ENCODE measurements at places on chromosomes 7 and 10.

DNA sequence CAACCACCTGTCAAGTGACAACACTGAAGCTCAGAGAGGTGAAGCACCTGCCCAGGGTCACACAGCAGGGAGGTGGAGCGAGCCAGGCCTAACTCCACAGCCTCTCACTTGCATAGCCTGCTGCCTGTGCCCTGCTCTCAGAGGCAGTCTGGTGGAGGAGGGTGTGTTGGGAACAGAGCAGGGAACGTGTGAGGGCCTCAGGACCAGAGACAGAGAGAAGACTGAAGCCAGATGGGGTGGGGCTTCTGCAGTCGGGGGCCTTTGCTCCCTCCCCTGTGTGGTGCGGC, 114.0 kb downstream of the PTPN20 start:
- no peak for DNase-seq

- DNase-seq, result no peak
Observed at GRCh38 chr7:107680478-107680877, 19.9 kb downstream of the SLC26A4 start.

DNA sequence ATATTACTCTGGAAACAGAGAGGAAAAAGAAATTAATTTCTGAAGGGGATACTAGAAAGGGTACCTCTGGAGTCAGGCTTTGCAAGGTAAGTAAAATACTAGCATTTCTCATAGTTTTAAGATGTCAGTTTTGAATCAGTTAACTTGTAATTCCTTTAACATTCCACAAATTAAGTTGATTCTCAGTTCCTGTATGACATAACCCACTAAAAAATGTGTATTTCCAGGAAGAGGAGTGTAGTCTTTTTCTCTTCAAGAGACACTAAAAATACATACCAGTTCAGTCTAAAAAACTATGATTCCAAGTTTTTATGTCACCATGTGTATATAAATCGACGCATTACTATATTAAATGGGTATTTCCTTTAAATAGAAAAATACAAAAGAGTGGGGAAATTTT, 113.2 kb downstream of the CDK6 start:
- DNase-seq, result no peak

- no peak for DNase-seq
Observed at GRCh38 chr7:131493081-131493480, 63.3 kb downstream of the PODXL start.

DNA sequence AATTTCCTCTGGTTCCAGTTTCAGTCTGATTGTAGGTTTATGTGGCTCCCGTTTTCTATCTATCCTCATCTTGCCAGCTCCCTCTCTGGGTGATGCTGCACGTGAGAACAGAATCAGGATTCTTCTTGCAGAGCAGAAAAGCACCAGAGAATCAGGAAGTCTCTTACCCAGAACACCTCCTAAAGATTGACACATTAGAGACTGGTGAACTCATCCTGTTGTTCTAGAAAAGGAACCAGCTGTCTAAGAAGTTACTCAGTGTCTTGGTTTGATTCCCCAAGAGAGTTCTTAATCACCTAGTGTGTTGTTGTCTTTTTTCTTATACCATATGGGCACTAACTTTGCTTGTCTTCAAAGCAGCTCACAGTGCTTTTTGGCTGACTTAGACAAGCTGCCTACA, 152.4 kb downstream of the DGKI start:
- DNase-seq, result no peak

DNA sequence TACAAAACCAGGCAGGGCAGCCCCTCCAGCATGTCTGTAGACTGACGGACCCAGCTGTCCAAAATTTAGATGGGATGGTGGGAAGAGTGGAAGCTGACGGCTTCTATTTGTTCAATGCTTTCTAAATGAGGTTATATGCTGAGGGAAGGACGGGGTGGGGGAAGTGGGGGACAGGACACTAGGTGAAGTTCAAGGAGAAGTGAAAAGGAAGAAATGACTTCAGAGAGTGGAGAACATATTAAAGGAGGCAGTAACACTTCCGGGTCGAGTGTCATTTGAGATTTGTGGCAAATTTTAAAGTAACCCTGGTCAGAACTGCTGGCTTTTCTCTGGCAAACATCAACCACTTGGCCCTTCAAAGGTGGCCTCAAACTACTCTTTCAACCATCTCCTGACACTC, 9.4 kb downstream of the PIP4K2A start:
- peak; percentile 33 for DNase-seq

DNA sequence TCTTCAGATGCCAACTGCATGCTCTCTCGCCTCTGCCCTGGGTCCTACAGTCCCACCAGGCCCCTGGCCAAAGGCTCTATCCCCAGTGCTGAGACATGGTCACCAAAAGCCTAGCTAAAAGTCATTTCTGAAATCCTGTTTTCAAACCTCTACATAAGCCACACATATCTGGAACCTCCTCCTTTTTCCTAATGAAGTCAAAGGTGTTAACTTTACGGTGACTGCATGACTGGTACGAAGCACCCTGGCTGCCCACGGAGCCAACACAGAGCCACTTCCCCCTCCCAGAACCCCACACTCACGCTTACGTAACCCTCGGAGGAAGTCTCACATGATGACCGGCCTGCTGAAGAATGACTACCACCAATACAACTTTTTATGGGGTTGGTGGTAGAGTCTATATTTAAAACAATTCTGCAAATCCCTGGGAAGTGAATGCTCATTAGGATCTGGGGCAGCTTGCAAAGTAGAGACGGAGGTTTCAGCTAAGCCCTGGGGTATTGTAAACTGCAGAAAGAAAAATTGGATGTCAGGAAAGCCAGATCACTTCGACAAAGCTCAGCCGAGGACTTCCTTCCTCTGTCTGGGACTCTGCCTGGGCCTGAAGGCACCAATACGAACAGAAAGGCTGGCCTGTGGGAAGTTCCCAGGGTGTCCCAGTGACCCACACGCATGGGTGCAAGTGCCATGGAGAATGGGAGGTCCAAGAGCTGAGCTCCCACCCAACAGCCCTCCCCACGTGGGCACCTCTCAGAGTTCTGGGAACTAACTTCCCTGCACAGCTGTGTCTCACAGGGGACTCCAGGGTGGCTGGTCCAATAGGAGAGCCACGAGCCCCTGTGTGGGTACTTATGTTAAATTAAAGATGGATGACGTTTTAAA, 50.7 kb downstream of the PDGFA start:
- no peak for DNase-seq

GRCh38 chr7:92783260-92784201, 52.8 kb downstream of the CDK6 start:
- no peak for DNase-seq

DNA sequence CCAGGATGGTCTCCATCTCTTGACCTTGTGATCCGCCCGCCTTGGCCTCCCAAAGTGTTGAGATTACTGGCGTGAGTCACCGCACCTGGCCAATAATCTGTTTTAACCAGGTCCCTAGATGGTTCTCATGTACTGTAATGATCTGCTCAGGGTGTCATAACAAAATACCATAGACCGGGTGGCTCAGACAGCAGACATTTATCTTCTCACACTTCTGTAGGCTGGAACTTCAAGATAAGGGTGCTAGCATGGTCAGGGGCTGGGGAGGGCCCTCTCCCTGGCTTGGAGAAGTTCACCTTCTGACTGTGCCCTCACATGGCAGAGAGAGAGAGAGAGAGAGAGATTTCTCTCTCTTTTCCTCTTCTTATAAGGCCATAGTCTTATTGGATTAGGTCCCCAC, 279.4 kb upstream of the LYZL1 start:
- DNase-seq, result no peak

DNA sequence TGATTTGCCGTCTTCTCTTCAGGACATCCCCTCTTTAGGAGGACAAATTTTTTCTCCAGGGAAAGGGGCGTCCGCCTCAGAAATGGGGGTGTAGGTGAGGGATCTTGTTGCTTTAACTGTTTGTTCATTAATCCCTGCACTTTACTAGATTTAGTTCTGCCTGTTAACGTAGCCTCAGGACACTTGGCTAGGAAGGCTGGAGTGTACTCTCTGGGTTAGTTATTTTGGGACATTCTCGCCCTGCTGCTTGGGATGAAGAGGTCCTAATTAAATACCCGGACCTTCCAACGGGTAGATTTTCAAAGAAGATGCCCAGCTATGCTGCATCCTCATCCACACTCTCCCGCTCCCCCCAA, 552 bp upstream of the ZNF365 start:
- DNase-seq, result no peak

GRCh38 chr7:92622030-92622429, 31.8 kb upstream of the FAM133B start:
- no peak for DNase-seq

DNA sequence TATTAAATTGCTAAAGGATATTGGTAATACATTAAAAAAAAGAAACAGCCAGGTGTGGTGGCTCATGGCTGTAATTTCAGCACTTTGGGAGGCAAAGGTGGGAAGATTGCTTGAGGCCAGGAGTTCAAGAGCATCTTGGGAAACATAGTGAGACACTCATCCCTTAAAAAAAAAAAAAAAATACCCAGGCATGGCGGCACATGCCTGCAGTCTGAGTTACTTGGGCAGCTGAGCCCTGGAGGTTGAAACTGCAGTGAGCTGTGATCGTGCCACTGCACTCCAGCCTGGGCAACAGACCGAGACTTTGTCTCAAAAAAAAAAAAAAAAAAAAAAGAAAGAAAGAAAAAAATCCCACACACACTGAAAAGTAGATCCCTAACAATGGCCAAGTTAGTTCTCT, 59.7 kb downstream of the MACC1 start:
- DNase-seq, result no peak

DNA sequence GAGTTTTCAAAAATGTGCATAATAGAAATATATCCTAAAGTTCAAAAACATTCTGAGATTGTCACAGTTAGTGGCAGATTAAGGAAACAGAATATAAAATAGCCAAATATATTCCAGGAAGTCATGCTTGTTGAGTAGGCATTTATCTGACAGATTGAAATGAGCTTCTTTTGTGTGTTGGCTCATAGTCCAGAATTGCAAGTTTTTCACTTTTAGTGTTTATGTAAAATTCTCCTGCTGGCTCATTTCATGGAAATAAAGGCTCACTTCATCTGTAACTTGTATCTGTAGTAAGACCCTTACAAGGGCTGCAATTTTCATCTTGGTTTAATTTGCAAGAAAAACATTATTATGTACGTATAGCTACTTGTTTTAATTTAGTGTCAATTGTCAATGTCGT, 93.5 kb downstream of the MCU start:
- no peak for DNase-seq

DNA sequence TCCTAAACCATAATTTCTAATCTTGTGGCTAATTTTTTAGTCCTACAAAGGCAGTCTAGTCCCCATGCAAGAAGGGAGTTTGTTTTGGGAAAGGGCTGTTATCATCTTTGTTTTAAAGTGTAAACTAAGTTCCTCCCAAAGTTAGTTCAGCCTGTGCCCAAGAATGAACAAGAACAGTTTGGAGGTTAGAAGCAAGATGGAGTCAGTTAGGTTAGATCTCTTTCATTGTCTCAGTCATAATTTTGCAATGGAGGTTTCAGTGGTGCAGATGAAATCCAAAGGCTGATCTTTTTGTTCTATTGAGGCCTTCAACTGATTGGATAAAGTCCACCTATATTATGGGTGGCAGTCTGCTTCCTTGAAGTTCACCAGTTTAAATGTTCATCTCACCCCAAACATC, 68.1 kb downstream of the LRGUK start:
- DNase-seq, result no peak

DNA sequence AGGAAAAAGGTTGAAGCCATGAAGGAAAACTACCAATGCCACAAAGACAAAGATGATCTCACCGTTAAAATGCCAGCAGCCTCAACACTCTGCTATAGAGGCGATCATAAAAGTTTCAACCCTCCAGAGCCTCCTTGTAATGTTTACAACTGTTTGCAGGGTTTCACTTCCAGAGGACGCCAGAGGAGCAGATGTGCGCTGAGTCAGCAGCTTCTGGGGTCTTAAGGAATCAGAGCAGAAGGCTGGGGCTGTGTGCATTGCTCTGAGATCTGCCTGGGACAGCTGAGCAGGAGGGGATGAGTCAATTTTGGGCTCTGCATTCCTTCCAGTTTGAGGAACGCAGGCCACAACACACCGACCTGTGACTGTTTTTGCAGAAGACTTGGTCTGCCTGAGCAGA, 98.3 kb downstream of the TMEM130 start:
- DNase-seq, result no peak

- DNase-seq, result no peak
Observed at GRCh38 chr7:121262221-121262620, 66.6 kb upstream of the WNT16 start.

GRCh38 chr10:71268247-71268691, 50.8 kb upstream of the SLC29A3 start:
- DNase-seq, result no peak
